NAMALWA (cell line): ENCODE measurements at places on chromosomes 6 and 20.

GRCh38 chr6:167839343-167839742 lies 12.6 kb downstream of the AFDN start:
- no peak for DNase-seq

- DNase-seq = no peak
Measured at GRCh38 chr20:51163996-51164600, 141.2 kb upstream of the KCNG1 start.

- DNase-seq = no peak
Measured at GRCh38 chr6:106450653-106451052, 90.1 kb downstream of the CRYBG1 start.

GRCh38 chr6:131807644-131808459 lies at the start of gene ENPP1:
Gene ENPP1 (plus strand): TSS chr6:131808020. CDS start chr6:131808036, 16 bp downstream.
- DNase-seq = no peak

- DNase-seq = no peak
Measured at GRCh38 chr6:33609528-33609927, 11.6 kb upstream of the ITPR3 start.

- peak; percentile 86 for DNase-seq
Measured at GRCh38 chr6:56851541-56852259, 103.2 kb upstream of the BEND6 start.

DNA sequence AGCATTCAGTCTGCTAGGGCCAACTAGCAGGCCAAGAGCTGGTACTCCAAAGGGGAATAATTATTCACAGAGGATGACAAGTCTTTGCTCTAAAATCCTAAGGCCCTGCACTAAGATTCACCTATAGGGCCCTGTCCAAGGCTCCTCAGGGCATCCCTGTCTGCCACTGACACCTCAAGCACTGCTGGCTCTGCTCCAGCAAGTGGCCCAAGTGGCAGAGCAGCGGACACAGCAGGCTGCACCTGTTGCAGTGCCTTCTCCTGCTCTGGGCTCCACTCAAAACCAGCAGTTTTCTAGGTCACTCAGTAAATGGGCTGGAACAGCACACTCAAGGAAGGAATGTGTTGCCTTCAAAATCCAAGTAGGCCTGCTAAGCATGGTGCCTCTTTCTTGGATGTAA lies 36.4 kb upstream of the SMOC2 start:
- DNase-seq = no peak

- DNase-seq = no peak
Measured at GRCh38 chr6:96841345-96841744, 4.1 kb upstream of the GPR63 start.

- peak; percentile 47 for DNase-seq
Measured at GRCh38 chr20:60206259-60206658, 248.0 kb downstream of the CDH26 start.

GRCh38 chr20:48523191-48523995 lies 304.4 kb downstream of the PREX1 start:
- DNase-seq = peak; percentile 53

DNA sequence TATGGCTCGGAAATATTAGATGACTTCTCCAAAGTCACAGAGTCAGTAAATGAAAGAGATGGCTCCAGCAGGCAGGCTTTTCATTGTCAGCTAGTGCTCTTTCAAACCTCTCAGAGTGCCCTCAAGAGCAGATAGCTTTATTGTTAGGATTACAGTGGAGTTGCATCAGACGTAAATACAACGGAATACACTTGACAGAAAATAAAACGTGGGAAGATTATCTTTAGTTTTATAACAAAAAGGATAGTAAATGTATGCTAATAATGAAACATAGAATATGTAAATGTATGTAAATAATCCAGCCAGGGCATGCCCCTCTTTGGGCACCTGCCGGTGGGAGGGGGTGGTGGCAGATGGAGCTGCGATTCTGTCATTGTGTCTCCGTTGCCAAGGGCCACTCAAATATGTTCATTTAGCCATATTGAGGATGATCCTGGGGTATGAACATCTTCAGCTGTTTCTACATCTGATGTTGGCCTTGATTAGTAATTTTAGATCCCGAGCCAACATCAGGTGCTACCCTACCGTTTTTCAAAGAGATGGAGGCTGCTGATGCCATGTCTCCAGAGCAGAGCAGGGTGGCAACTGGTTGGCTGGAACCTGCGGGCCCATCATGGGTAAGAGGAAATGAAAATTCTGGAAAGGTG lies 358.3 kb upstream of the SULF2 start:
- DNase-seq = no peak

- no peak for DNase-seq
Measured at GRCh38 chr6:149727793-149728498, 10.0 kb upstream of the LATS1 start.

DNA sequence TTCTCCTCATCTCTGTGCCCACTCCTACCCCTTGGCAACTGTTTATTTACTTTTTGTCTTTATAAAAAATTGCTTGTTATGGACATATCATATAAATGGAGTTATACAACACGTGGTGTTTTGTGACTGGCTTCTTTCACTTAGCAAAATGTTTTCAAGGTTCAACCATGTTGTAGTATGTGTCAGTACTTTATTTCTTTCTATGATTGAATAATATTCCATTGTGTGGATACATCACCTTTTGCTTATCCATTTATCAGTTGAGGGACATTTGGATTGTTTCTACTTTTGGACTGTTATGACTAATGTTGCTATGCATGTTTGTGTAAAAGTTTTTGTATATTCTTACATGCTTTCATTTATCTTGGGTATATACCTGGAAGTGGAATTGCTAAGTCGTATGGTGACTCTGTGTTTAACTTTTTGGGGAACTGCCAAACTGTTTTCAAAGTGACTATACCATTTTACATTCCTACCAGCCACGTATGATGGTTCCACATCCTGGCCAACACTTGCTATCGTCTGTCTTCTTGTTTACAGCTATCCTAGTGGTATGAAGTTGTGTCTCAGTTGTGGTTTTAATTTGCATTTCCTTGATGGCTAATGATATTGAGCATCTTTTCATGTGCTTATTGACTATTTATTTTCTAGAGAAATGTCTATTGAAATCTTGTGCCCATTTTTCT lies 84.4 kb downstream of the SLX4IP start:
- no peak for DNase-seq

DNA sequence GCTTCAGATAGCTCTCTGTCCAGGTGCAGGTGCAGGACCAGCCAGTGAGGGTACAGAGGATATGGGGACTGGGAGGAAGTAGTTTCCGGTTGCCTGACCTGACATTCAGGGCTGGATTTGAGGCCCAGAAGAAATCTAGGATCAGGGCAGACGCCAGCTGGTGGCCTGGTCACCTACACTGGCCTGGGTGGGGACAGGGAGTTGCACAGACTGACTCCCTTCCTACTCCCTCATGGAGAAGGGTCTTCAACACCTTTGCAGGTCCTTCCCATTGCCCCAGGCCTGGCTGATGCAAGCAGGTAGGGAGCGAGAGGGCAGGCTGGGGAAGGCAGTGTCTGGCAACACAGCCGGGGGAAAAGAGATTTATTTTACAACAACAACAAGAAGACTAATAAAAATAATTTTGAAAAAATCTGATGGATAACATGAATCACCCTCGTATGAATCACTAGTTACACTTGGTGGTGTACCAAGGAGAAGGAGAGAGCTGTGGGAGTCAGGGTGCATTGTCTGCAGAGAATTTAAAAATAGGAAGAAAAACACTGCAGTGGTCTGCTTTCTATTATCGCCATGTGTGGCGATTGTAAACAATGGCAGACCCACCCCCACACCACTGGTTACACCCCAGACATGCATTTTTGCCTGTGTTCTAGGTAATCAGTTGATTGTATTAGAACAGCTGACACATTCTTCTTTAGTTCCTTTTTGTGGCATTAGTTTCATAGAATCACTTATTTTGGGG lies 62.3 kb upstream of the SNX9 start:
- DNase-seq = no peak

- DNase-seq = no peak
Measured at GRCh38 chr20:7155282-7155681, 387.8 kb downstream of the BMP2 start.

DNA sequence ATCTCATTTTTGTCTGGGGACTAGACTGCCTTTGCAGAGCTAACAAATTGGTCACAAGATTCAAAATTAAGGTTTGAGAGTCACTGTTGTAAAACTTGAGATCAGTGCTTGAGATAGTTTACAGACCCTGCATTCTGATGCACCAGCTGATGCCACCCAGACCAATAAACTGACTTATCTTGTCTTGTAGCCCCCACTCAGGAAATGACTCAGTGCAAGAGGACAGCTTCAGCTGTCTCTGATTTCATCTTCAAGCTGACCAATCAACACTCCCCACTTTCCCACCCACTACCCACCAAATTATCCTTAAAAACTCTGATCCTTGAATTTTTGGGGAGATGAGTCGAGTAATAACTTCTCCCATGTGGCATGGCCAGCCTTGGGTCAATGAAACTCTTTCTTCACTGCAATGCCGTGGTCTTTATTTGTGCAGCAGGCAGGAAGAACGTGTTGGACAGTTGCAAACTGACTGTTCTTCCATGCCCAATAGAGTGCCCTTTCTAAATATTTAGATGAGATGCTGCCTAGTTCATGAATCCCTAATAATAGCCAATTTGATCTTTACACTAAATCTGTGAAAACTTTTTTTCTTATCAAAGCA lies 48.3 kb upstream of the PROKR2 start:
- DNase-seq = no peak

- DNase-seq = no peak
Measured at GRCh38 chr6:88263591-88263990, 97.4 kb upstream of the CNR1 start.

- no peak for DNase-seq
Measured at GRCh38 chr6:17393892-17394631, 667 bp downstream of the CAP2 start.

- no peak for DNase-seq
Measured at GRCh38 chr6:13292774-13293173, 35.6 kb downstream of the TBC1D7 start.

DNA sequence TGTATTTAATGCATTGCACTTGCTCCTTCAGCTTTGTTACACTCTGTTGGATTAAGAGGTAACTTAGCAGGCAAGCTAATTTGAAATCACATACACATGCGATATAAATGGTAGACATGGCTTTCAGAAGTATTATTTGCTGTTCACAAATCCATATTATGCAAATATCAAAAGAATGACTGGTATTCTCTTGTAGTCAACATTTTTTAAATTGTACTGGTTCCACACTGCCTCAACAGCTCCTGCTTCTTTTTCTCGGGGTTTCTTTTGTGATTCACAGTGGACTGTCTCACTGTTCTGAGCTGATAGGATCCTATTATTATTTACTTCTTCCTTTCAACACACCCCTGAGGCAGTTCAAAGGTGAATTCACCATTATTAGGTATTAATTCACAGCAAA lies 927.4 kb downstream of the KIF16B start:
- no peak for DNase-seq
